ENCODE measurements at places on chromosomes 16 and 17. TPM values are rescaled to one million over a fixed set of nuclear protein-coding genes. Genes with fewer than 3 reads are reported as not detected.

CMTM2 gene
- total RNA-seq: 0.80 TPM

CDH15 gene
- not detected for total RNA-seq

LGALS9B gene
- not detected for total RNA-seq

CETP gene
- total RNA-seq: 0.23 TPM

CCT6B gene
- 0.96 TPM for total RNA-seq

CDH8 gene
- total RNA-seq: not detected

- DNase-seq: no peak
Observed at GRCh38 chr17:39599004-39599664, 8.6 kb downstream of the NEUROD2 start.

GRCh38 chr16:14097182-14097959, 26.3 kb downstream of the MRTFB start:
- DNase-seq: no peak

- DNase-seq: no peak
Observed at GRCh38 chr17:82816358-82816757, 23.5 kb downstream of the ZNF750 start.

DNA sequence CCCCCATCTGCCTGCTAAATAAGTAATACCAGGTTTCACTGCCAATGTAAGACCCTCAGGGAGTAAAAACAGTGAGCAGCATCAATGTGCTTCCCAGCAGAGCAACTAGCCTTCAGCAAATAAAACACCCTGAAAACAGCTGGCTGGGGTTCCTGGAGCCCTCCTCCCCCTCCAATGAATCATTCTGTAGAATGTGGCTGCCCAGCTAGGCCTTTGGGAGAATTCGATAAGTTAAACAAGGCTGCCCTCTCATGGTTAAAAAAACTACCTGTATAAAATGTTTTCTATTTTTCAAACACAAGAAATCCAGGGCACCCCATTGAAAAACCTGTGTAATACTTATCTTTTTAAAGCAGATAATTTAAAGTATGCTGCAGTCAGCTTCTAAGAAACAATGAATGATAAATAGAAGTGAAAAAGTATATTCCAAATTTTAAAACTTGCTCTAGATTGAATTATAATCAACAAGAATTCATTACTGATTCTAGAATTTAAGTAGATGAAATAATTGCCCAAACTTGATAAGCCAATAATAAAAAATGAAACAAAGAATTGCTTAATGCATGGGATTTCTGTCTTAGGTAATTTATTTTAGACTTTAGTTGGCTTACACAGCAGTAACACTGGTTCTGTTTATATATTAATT, 9.4 kb upstream of the TOM1L1 start:
- no peak for DNase-seq

GRCh38 chr16:2280981-2281542, 13.1 kb upstream of the RNPS1 start:
- DNase-seq: no peak

- no peak for DNase-seq
Observed at GRCh38 chr17:78173097-78173715, 4.8 kb downstream of the SYNGR2 start.
